ENCODE measurements at places on chromosomes 16 and 17.

- DNase-seq: no peak
Observed at GRCh38 chr17:12624211-12624610, 41.5 kb upstream of the MYOCD start.

- no peak for DNase-seq
Observed at GRCh38 chr17:38898291-38898679, 27.1 kb upstream of the LASP1NB start.

DNA sequence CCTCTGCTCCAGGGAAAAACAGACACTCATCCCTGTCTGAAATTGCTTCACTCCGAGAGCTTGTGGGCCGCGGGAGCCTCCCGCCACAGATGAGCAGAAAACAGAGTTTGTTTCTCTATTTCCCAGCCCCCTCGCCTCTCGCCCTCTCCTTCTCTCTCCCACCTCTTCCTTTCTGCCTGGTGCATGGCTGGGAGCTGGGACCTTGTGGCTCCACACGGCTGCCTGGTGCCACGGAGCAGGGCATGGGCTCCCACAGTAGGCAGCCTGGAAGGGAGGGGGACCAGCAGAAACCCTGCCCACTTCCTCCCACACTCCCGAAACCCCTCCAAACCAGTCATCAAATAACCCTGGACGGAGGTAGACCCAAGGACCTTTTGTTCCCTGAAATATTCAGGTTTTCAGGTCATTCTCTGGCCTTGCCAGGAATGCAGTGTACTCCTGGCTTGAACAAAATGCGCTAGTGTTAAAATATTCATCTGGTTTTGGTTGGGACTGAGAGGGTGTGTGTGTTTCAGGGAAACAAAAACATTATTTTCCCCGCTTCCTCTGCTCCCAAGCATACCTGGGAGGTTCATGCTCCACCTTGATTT is 204.9 kb downstream of the C16orf78 start:
- DNase-seq: no peak

GRCh38 chr17:53490447-53490968 is 332.2 kb upstream of the KIF2B start:
- no peak for DNase-seq

GRCh38 chr17:52160136-52160567 is 1.6 kb upstream of the CA10 start:
- no peak for DNase-seq

DNA sequence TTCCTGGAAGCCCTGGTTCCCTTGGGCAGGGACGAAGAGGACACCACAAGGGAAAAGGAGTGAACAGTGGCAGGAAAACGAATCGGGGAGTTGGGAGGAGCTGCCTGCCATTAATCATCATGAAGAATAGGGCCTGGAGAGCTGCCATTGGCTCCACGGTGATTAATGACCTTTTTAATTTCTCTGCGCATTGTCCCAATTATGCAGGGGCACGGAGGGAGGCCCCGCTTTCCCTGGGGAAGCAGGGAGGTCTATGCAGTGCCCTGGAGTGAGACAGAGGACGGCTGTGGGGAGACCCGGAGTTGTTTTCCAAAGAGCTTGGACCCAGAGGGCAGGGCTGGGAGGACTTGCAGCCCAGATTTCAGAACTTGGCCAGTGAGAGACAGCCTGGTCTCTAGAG is 338.9 kb upstream of the C16orf82 start:
- no peak for DNase-seq

DNA sequence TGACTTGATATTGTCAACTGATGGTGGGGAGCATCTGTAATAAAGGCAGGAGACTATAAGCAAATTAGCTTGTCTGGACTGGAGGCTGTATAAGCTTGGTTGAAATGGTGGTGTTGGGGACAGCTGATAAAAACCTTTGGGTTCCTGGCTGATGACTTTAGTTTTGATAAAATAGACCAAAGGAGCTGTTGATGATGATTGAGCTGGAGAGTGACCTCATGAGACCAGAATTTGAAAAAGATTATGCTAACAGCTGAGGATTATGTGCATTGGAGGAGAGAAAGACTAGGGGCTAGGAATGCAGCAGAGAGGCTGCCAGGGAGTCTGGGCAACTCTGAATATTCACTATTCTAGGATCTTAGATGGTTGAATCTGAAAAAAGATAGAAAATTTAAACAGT is 8.7 kb upstream of the CDC27 start:
- no peak for DNase-seq

DNA sequence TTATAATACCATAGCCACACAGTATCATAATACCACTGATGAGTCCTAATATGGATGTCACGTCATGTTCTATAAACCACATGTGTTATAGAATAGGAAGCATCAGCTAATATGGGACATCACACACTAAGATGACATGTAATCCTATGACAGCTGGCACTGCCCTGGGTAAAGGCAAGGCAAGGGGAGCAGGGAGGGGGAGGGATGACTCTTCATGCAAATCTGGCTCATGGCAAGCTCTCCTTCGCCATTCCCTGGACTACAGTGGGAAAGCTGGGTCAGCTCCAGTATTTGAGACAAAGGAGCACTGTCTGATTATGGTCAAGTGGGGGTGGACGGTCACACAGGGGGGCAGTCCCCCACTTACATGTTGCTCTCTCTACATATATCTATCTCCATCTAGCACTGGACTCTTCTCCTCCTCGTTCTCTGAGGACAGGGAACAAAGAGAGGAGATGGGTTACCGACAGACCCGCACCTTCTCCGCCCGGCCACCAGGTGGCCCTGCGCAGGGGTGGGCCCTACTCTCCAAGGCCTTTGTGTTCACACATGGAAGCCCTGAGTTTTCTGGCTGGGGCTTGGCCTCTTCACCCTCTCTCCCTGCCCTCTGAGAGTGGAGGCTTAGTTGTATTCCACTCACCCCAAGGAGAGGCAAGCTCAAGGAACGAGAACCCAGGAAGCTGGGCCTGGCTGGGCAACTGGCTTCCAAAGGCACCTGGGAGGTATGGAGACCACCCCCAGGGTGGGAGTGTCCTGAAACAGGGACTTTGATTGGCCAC is 23.4 kb upstream of the MPO start:
- DNase-seq: no peak

DNA sequence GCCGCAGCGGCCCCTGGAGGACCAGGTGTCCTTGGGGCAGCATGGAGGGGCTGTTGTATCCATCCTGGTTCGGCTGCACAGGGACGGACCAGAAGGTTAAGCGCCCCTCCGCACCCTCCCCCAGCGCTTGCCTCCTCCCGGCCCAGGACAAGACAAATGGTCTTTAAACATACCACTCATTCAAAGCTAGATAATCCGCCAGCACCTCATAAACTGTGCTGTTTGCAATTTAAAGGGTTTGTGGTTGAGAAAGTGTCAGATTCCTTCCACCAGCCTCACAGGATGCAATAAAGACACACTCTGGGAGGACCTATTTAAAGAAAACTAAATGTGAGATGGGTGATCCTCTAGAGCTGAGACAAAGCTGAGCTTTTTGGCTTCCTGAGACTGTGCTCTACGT is 426.2 kb upstream of the EEF2KMT start:
- DNase-seq: no peak

DNA sequence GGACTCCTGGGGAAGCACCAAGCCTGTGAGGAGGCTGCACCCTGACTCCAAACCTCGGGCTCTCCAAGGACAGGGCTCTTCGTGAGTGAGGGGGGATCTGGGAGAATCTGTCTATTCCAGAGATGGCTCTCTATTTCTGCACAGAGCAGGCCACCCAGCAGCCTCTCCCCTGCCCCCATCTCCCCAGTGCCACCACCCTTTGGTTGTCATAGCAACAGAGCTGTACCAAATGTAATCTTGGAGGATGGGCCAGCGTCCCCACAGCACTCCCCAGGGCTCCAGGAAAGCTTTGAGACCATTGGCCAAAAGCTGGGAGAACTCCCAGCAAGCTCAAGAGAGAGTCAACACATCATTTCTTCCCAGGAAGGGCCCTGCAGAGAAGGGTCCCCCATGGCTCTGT is 49.3 kb downstream of the ABCC12 start:
- DNase-seq: no peak

DNA sequence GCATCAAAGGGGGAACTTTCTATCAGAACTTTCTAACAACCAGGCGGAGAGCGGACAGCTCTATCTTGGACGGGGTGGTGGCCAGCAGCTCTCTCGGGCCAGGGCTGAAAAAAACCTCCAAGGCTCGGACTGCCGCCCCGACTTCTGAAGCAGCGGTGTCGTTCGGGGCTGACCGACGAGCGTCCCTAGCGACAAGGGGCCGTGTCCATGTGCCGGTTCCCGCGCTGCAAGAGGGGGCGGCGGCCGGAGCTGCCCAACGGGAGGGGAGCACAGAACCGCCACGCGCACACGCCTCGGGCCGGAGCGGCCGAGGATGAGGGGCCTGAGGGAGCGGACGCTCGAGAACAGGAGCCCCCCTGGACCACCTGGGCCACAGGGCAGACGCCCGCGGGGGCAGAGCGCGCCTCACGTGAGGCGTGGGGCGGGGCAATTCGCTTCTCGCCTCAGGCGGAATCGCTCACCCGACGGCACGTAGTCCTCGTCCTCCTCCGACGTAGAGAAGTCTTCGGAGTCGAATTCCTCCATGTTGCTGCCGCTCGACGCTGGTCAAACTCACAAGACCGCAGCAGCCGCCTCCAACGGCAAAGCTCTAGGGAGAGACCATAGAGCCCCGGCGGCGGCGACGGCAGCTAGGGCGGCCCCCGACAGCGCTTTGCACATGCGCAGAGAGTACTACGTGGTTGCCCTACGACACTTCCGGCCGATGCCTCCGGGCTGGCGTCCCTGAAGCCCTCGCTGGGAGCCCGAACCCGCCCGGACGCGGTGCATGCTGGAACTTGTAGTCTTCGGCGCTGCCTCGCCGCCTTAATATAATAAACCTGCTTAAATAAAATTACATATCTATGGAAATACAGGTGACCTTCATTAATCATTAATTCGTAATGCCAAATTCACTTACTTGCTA is at the start of gene CFDP1:
CFDP1 (minus strand) TSS at position 676 of the 904 bp plus-strand sequence; CDS start at position 525, 151 bp downstream.
- peak; percentile 98 for DNase-seq

DNA sequence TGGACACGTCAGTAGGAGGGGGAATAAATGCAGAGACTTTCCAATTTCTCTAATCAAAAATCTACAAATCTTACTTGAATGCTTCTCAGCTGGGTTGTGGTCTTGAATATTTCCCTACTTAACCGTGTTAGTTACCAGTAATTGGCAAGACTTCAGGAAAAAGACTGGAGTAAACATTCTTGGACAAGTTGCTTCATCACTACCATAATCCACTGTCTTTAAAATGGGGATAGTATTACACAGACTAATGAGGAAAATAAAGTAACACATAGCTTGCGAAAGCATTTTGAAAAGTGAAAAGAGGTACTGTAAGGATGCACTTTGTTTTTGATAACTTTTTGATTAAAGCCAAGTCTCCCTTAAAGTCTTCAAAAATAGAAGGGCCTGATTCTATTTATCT is 18.4 kb downstream of the MYH1 start:
- DNase-seq: no peak

- no peak for DNase-seq
Observed at GRCh38 chr17:2093349-2093748, 38.4 kb downstream of the HIC1 start.

DNA sequence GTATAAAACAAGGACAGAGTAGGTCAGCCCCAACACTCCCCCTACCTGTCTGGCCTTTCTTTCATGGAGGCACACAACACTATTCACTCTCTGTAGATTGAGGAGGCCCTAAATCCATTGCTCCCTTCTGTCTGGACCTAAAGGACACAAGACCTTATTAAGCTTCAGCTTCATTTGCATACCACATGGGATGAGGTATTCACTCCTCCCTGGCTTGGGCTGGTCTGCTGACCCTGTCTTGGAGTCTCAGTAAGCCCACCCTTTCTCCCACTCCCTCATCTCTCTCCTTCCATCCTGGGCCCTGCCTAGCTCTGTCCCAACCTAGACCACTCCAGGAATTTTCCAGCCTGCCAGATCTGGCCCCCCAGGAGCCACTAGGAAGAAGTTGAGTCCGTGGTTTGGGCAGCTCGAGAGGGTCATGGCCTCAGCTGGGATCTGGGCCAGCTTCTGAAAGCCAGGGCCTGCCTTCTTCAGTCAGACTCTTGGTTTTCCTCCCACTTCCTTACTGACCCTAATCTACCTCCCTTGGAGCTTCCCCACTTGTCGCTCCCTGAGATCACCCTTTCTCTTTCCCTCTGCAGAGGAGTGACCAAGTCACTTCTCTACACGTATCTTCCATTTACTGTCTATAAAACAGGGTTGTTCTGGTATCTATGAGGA is 6.5 kb upstream of the LLGL1 start:
- DNase-seq: no peak

DNA sequence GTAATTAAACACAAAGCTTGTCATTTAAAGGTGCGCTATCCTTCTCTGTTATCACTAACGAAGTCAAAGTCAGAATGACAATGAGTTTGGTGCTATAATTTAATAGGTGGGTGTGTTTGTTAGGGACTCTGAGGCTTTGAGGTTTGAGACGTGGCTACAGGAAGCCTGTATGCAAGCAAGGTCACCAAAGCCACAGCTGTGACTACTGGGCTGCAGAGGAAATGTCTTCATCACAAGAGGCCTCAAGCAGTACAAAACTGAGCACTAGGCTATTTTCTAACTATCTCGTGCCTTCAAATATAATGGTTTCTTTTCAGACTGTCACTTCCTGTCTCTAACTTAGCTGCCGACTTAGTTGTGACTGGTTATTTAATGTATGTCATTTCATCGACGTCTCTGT is 141.2 kb downstream of the AATF start:
- DNase-seq: no peak
